ENCODE measurements at places on chromosomes 13 and 19.

GRCh38 chr13:46751811-46752635 lies 44.9 kb downstream of the ESD start:
- DNase-seq, result no peak

GRCh38 chr19:51016798-51017683 lies 2.5 kb downstream of the KLK10 start:
- DNase-seq, result peak; percentile 78

DNA sequence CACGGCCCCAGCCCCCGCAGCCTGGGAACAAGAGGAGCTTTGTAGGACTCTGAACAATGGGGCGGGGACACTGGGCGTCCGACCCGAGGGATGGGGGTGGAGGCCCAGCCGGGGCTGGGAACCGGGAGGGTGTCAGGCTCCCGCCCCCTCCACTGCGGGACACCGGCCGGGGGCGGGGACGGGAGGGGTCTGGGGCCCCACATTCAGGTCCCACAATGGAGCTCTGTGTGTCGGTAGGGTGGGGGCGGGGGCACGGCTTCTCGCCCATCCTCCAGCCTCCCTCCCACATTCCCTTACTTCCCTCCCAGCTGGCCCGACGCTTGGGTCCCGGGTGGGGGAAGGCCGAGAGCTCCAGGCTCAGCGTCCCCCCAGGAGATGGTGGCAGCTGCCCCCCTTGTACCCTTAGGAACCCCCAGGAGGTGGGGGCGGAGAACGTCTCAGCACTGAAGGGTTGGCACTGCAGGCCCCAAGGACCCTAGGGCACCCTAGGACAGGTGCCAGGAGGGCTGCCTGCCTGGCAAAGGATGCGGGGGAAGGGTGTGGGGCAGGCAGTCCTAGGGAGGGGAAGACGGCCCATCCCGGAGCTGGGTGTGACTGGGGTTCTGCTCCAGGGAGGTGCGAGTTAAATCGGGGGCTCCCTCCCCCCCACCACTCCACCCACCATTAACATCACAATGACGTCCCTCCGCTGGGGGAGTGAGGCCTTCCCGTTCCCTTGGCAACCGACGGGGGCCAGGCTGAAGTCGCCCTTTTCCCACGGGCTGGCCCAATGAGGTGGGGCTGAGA lies 5.3 kb downstream of the TTYH1 start:
- DNase-seq, result no peak

DNA sequence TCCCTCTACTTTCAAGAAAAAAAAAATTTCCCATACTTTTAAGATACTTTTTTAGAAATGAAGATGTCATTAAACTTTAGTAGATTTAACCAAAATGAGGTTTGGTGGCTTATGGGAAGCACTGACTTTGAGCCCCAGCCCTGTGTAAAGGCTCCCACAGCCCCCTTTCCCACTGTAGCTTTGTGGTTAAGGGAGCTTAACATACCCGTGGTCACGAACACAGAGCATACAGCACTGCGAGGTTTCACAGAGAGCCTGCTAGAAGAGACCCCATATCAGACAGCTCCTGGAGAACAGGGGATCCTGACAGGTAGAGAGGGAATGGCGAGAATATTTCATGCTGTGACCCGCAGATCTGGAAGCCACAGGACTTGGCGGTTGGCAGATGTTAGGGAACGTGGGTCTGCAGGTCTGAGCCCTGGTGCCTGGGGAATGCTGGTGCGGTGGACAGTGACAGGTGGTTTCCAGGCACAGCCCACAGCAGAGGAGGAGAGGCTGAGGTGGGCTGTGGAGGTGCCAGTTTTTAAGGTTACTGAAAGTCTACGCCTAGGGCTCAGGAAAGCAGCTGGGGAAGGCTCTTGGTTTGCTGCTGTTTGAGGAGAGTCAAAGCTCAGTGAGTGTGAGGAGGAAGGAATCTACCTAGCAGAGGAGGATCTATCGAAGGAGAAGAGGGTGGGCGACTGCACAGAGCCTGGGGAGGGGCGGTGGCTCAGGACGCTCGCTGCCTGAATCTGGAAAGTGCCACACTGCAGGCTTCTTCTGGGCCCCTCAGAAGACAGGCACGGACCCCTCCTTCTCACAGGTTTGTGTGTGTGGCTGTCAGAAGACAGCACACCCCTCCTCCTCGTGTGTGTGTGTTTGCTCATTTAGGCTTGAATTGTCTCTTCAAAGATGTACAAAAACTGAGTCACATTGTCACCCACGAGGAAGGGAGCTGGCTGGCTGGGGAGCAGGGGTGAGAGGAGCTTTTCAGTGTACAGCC lies 49.9 kb downstream of the SLC7A9 start:
- no peak for DNase-seq

DNA sequence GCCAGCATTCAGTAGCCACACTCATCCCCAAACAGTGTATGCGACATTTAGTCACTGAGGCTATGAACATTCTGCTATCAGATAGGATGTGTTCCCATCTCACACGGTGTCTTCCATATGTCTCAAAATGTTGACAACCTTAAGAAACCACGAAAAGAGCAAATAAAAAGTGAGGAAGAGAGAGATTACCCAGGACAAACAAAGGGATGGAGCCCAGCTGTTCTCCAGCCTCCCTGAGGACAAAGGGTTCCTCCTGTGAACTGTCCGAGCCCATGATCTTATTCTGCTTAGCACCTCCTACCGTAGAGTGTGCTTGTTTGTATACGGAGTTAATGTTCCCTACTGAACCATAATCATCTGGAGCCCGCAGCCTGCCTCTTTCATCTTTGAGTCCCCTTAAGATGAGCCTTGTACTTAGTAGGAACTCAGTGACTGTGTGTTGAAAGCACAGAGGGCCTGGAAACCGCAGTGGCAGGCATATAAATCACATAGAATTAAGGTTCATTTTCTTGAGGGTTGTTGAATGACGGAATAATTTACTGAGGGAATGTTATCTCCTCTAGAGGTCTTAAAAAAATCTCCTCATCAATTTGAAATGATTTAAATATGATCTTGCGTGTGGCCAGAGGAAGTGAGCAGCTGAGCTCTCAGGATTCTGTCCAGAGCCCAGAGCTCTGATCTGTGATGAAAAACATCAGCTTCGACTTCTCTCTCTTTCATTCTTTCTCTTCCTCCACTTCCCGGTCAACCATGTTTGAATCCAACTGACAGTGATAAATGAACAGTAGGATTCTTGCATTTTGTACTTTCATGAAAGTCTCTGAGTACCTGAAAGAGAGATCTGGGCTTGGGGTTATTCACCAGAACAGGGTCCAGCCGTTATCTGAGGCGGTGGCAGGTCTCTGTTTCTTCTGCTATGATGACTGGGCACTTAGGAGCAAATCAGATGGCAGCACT lies 200.5 kb downstream of the KLF5 start:
- no peak for DNase-seq

- DNase-seq, result no peak
These were observed 5.7 kb downstream of the ACOD1 start for GRCh38 chr13:76953968-76954367.

DNA sequence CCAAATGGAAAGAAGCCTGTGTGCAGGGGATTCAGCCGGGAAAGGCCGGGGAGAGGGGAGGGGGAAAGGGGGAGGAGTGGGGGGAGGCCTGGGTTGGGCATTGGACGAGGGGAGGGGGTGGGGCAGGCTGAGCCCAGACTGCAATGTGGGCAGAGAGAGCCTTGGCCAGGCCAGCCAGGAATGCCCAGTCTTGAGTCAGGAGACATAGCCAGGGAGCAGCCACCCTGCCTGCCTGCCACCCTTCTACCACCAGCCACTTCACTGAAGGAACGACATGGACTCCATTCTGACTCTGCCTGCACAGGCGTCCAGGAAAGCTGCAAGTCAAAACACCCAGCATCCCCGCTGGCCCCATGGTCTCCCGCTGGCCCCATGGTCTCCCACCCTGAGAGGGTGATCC lies 498 bp downstream of the PROZ start:
- no peak for DNase-seq

GRCh38 chr13:91058919-91059318 lies 288.6 kb upstream of the MIR17HG start:
- no peak for DNase-seq

DNA sequence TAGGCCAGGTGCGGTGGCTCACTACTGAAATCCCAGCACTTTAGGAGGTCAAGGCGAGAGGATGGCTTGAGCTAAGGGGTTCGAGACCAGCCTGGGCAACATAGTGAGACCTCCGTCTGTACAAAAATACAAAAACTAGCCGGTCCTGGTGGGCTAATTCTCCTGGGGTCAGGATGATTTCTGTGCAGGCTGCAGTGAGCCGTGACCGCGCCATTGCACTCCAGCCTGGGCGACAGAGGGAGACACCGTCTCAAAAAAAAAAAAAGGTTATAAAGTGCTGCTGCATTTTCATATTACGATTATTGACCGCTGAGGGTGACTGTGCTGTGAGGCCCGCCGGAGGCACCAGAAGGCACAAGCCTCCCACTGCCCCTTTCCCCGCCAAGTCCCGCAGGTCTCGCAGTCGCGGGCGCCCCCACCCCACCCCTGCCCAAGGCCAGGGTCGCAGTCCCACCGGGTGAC lies 477 bp upstream of the PLEKHF1 start:
- DNase-seq, result no peak

DNA sequence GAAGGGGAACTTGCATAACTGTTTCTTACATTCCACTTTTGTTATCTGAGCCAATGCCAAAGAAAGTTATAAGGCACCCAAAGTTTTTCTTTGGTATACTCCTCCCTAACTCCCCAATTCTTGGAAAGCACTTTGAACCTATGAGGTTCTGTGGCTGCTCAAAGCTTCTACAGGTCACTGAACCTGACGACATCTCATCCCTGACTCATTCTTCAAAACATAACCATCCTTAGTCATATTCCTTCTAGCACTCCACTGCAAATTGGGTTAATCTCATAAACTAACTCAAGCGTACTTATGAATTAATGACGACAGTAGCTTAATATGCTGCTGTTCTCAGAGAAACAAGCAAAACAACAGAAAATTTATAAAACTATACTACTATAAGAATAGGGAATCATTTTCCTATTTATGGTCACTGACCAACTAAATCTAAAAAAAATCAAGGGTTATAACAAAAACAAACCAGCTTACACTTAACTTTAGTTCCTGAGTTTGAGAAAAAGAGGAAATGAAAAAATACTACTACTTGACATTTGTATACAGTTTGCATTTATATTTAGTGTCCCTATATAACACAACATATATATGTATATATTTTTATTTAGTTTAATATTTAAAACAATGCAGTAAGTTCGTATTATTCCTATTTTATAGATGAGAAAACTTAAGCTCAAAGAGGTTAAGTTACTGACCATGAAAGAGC lies 69.1 kb downstream of the CAB39L start:
- peak; percentile 37 for DNase-seq

DNA sequence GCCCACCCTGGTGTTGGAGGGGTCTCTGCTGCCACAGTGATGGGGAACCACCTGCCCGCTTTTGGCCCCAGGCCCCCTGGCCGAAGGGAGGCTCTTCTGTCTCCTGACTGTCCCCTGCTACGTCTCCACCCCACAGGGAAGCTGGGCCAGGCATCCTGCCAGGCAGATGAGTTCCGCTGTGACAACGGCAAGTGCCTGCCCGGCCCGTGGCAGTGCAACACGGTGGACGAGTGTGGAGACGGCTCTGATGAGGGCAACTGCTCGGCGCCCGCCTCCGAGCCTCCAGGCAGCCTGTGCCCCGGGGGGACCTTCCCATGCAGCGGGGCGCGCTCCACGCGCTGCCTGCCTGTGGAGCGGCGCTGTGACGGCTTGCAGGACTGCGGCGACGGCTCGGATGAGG lies 11.0 kb downstream of the LRP3 start:
- DNase-seq, result no peak

DNA sequence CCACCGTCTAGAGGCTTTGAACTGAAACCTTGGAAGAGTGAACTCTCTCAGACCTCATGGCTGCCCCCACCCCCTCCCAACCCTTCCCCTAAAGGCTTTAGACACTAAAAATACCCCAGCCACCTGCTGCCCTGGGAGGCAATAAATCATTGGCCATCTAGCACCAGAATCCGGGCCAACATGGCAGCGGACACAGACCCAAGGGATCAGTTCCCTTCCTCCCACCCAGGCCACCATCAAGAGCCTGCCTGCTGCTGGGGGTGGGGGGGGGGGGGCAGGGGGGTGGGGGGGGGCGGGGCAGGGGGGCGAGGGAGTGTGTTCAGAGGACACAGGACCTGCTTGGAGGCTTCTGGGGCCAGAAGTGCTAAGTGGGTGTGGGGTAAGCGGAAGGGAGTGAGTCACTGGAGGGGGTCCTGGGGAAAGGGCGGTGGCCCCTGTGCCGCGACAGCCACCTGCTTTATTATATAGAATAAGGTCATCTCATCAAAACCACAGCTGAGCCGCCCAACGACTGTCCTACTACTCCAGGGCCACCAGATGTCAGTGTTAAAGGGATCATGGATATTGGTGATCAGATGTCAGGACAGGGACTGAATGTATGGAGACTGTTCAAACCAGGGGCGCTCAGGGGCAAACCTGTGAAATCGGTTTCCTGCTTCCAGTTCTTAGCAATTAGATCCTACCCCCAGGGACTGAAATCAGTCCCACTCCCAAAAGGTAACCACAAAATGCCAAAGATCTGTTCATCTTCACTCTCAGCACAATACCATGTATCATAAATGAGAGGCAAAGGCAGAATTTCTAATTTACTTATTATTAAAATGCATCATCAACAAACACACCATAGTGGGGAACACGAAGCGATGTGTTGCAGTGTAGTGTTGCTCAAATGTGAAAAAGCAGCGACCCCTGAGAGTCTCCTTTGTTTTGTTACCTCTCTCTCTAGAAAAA lies 24.3 kb downstream of the ARL11 start:
- DNase-seq, result peak; percentile 52

GRCh38 chr19:44725251-44725650 lies 23.3 kb upstream of the BCL3 start:
- peak; percentile 74 for DNase-seq

- DNase-seq, result no peak
These were observed 340.0 kb downstream of the SPRY2 start for GRCh38 chr13:80000684-80001509.

Data from LoVo (cell line).